ENCODE measurements at places on chromosomes 5 and 9. TPM values are rescaled to one million over a fixed set of nuclear protein-coding genes. Genes with fewer than 3 reads are reported as not detected.

Gene FAM169A
- 7.4 TPM for total RNA-seq

Gene SPATA9
- not detected for total RNA-seq

Gene IFNA13
- not detected for total RNA-seq

Gene FOXD4L6
- not detected for total RNA-seq

Gene PAM
- 60.0 TPM for total RNA-seq

Gene HMGXB3
- 51.5 TPM for total RNA-seq

Gene DMGDH
- total RNA-seq, result 1.2 TPM

DNA sequence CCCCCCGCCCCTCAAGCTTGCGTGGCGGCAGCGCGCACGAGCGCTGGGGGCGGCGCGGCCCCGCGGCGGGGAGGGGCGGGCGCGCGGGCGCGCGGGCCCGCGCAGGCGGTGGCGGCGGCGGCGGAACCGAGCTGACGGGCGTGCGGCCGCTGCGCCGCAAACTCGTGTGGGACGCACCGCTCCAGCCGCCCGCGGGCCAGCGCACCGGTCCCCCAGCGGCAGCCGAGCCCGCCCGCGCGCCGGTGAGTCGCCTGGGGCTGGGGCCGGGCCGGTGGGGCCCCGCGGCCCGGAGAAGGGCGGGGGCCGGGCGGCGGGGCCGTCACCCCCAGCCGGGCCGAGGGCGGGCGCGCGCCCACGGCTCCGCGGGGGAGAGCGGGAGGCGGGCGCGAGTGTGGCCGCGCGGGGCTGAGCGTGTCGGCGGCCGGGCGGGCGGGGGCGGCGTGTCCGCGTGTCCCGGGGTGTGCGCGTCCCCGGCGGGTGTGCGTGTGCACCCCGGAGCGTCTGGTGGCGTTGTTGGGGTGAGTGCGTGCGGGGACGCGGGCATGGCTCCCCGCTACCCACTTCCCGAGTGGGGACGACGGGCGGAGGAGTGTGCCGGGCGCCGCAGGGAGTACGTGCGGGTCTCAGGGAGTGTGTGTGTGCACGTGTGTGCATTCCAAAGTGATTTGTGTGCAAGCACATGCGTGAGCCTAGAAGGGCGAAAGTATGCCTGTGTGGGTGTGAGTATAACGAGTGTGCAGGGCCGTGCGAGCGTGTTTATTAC, at the start of gene NEK6:
TSS of gene NEK6 (plus strand) at position 106 of the 763 bp plus-strand sequence. CDS start 44,016 bp downstream, outside the sequence.
- no peak for DNase-seq

GRCh38 chr5:6083311-6083978, 294.9 kb downstream of the MED10 start:
- DNase-seq, result no peak

DNA sequence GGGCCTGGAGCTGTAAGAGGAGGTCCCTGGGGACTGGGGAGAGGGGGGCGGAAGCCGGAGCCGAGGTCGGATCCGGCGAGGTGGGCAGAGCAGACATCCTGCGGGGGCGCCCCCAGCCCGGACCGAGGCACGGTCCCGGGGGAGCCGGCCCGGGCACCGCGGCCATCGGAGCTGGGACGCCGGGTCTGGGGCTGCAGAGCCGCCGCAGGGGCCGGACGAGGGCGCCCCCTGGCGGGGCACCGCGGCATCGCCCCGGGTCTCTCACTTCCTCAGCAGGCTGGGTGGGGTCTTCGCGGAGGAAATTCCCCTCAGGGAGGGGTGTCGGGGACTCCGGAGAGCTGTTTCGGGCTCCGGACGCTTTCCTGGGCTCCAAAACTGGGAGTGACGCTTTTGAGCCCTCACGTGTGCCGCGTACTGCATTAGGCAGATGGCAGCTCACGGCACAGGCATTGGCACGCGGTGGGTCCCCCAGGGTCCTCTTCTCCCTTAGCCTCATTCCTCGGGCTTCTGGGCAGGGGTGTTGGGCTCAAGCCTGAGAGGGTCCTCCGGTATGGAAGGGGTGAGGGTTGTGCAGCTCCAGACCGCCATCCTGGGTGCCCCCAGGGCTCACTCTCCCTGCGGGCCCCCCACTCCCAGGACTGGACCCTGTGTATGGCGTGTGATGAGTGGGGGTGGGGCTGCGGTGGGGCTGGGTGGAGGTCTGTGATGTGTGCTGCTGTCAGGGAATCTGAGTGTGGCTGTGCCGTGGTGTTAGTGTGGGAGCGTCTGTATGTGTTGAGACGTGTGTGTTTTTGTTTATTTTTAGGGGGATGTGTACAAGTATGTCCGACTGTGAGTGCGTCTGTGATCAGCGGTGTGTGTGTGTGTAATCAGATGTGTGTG, 29.6 kb downstream of the LHX2 start:
- no peak for DNase-seq

- no peak for DNase-seq
Observed at GRCh38 chr9:110755179-110755578, 86.6 kb downstream of the MUSK start.

GRCh38 chr9:69857131-69857530, 36.5 kb downstream of the CFAP95 start:
- no peak for DNase-seq

DNA sequence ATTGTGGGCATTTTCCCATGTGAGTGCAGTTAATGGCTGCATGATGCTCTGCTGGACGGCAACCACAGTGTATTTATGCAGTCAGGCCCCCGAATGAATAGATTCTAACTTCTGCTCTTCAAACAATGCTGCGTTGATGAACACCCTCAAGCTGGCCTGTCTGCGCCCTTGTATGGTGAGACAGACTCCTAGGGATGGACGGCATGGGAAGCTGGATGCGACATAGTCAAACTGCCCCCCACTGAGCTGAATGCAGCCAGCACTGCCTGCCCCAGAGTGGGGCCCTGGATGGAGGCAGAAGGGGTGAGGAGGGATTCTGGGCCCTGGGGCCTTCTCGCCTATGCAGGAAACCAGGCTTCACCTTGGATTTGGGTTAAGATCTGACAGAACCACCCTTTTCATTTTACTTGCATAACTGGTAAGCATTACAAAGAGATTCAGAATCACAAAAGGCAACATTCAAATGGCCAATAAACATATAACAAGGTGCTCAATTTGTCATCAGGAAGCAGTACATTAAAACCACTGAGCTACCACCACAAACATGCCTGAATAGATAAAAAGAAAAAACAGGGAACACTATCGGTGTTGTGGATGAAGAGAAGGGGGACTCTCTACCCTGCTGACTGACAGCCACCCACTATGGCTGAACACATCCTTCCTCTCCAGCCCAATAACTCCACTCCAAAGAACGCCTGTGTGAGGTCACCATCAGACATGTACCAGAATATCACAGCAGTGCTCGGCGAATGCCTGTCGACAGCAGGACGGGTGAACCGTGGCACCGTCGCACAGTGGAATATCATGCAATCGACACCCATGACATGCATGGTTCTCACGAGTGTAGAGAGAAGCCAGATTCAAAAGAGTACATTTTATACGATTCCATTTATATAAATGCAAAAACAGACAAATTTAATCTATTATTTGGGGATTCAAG, 79.1 kb downstream of the RAPGEF1 start:
- DNase-seq, result no peak

DNA sequence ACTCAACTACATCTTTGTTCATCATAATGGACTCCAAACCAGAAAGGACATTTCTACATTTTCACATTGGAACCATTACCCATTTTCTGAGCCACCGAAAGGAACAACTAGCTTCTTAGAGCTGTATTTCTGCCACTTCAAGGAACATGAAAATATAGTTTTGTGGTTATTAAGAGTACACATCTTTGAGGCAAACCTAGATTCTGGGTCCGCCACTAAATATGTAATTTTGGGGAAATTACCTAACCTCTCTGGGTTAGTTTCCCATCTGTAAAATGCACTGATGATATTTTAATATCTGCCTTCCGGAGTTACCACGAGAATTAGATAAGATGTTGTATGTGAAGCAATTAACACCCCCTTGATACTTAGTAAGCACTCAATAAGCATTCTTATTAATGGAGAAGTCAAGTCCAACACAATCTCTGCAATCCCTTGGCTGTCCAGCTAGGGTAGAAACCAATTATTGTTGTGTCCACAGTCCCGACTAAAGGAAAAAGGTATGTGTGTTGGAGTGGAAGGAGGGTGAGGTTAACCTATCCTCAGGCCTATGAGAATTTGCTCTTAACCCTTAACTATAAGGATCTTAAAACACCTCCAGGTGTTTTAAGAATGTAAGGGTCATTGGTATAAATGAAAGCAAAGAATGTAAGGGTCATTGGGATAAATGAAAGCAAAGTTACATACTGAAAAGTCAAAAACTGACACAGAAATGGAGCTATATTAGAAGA, 94.0 kb upstream of the PTGER4 start:
- no peak for DNase-seq

DNA sequence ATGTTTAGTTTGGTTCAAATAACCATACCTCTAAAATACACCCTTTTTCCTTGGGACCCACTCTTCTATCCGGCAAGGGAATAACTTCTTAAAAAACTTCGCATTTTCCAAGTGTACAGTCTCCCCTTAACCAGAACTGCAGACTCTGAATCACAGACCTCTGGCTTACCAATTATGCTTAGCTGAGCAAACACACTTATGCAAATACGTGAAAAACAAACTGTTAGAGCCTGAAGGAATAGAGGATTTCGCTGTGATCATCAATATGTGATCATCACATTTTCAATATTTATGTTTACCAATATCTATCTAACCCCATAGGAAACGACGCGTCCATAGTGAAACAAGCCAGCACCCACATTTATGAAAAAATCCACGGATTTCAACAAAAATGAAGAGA, 1.3 kb downstream of the LPAR1 start:
- no peak for DNase-seq

GRCh38 chr9:73459817-73460216, 308.2 kb downstream of the ANXA1 start:
- DNase-seq, result no peak

- no peak for DNase-seq
Observed at GRCh38 chr9:113620377-113621161, 157.0 kb downstream of the RGS3 start.

GRCh38 chr5:35458824-35459207, 158.8 kb upstream of the SPEF2 start:
- DNase-seq, result no peak

DNA sequence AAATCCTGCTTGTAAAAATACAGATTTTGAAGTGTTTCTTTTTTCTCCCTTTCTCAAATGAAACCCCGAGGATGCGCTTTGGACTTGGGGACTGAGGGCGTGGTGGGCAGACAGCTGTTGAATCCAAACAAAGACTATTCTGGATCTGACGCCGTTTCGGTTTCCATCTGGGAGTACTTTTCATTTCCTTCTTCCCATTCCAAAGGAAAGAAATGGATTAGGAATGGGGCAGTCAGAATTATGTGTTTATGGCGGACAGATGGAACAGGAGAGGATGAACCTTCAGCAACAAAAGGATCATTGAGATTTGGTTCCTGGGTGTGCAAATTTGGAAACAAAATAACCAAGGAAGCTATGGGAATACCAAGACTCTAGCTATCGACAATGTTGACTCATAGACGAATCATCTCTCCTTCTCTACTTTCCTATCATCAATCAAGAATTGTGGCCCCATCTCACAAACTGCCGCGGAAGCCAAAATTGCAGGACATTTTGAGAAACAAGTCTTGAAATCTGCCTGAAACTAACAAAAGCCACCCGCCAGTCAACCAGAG, 300.6 kb downstream of the PARP8 start:
- no peak for DNase-seq

DNA sequence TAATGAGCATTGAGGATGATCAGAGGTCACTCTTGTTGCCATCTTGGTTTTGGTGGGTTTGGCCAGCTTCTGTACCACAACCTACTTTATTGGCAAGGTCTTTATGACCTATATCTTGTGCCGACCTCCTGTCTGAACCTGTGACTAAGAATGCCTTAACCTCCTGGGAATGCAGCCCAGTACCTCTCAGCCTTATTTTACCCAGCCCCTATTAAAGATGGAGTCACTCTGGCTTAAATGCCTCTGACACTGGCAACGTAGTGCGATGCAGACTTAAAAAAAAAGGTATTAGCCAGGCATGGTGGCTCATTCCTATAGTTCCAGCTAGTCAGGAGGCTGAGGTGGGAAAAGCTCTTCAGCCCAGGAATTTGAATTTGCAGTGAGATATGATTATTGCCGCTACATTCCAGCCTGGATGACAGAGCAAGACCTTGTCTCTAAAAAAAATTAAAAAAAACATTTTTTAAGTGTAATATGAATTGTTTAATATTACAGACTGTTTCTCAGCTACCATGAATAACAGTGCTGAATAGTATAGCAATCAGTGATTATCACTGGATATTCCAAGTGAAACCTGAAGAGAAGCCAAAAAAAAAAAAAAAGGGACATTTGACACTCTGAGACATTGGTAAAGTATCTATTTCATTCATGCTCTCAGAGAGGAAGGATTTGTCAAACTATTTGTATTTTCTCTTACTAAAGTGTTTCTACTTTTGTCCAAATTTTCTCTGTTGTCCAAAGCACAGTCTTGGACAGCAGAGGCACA, 18.3 kb upstream of the STOM start:
- DNase-seq, result no peak

- DNase-seq, result no peak
Observed at GRCh38 chr5:88388476-88389337, 120.1 kb upstream of the TMEM161B start.

- DNase-seq, result no peak
Observed at GRCh38 chr9:104868687-104869404, 59.1 kb downstream of the ABCA1 start.

DNA sequence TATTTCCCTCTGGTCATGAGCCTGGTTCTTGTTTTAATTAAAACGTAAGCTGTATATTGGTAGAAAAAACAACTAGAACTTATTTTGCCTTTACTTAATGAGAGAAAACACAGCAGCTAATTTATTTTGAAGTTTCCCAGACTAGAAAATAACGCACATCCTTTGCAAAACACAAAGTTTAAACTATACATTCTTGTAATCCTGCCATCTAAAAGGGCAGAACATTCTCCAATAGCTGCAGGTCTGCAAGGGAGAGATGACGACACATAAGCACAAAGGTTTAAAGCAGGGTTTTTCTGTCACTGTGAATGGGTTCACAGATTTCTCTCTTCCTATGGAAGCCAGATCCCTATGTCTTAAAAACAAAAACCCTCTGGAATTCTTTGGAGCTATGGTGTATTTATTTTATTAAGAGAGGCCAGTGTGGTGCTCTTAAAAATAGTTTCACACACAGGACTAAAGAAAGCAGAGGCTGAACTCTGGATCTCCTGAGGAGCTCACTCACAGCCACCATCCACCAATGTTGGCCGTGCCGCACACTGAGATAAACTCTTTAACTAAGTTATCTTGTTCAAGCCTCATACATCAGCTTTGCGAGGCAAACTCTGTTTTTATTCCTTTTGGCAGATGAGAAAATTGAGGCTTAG, 82.4 kb downstream of the SNCAIP start:
- DNase-seq, result no peak

DNA sequence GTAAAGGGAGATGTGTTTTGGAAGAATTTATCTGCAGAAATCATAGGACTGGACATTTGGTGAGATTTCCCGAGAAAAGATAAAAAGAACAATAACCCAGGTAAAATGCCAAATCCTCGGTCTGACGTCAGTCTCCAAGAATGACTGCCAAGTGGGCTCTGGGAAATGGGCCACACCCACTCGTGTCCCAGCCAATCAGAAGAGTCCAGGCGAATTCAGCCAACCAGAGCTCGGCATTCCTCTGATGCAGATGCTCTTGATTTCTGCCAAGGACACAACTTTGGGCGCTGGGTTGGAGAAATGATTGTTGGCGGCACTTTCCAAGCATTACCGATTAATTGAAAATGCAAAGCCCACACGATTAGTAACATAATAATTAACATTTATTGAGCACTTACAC, 73.3 kb downstream of the FGF18 start:
- DNase-seq, result no peak
